Heart right ventricle (tissue), 16 donors: ENCODE measurements at places on chromosomes 1 and 21.

DNA sequence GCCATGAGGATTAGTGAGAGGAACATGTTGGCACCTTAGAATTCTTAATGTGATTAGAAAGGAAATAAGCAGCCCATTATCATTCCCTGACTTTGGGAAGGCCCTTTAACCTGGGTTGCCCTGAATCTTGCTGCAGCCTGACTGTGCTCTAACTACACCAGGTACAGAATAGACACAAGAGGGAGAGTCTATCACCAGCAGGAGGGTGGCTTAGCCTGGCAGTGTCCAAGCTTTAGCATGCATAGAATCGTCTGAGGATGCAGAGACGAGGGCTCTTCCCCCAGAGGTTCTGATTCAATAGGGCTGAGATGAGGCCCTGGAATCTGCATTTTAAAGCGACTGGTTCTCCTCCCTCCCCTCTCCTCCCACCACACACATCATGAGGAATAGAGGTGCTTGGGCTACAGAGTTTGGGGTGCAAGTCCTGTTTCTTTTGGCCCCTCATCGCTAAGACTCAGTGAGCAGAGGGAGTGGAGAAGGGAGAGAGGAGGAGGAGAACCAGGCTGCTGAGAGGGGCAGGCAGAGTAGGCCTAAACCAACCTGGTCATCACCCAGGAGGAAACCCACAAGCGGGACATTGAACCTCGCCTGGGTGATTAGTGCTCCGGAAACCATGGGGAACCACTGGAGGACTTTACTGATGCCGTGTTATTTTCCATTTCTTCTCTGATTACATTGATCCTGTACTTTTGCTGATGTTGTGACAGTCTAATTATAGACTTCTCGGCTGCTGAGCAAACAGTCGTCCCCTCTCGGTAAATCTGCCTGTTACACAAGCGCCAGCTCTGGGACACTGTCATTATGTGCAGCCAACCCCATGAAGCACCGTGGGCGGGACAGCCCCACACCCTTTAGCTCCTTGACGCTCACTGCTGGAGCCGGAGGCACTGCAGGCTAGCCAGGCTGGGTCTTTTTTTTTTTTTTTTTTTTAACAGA is 6.3 kb upstream of the TENT5C start:
- no peak for DNase-seq

GRCh38 chr1:56185493-56185892 is 393.9 kb downstream of the PLPP3 start:
- no peak for DNase-seq

DNA sequence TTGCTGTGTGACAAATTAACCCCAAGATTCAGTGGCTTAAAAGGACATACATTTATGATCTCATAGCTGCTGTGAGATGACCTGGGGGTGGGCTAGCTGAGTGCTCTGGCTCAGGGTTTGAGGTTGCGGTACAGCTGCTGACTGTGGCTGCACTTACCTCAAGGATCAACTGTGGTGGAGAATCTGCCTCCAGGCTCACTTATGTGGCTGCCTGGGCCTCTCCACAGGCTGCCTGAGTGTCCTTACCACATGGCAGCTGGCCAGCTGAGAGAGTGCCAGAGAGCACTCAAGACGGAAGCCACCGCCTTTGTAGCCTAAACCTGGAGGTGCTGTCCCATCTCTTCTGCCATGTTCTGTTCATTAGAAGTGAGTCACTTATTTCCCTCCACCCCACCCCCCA is 5.7 kb downstream of the LRRC71 start:
- DNase-seq: peak; percentile 64

DNA sequence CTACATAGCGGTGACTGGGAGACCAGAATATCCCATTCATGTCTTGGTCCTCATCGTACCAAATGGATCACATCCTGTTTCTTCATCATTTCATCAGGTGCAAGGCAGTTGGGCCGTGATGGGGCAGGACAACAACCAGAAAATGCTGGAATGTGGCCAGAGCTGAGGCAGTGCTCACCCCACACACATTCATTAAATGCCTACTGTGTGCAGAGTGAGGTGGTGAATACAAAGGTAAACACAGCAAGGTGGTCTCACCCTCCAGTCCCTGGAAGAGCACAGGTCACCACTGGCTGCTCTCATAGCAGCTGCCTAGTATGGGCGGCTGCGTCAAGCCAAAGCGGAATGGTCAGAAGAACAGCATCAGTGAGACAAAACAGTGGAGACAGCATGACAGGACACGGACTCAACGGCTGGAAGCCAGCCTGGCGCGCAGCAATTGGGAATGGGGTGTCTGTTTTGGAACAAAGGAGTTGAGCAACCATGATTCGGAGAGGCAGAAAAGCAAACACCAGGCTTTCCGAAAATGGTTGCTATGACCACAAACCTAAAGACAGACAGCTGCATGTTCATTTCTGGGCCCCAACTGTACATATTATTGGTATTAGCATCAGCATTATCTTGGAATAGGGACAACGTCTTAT is 5.6 kb upstream of the ADAMTSL4 start:
- no peak for DNase-seq

GRCh38 chr1:70228670-70229069 is 7.5 kb downstream of the SRSF11 start:
- DNase-seq: no peak

GRCh38 chr1:159056069-159056698 is 20.4 kb downstream of the AIM2 start:
- no peak for DNase-seq

DNA sequence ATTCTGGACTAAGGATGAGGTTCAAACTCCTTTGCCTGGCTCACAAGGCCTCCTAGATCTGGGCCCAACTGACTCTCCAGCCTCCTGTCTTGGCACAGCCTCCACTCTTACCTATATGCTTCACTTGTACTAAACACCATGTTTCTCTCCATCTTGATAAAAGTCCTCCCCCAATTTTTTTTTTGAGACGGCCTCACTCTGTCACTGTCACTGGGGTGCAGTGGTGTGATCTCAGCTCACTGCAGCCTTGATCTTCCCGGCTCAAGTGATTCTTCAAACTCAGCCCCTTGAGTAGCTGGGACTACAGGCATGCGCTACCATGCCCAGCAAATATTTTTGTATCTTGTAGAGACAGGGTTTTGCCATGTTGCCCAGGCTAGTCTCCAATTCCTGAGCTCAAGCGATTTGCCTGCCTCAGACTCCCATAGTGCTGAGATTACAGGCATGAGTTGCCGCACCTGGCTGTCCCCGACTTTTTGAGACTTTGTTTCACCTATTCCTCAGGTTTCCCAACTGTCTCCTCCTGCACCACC is 39.7 kb downstream of the CD34 start:
- no peak for DNase-seq

DNA sequence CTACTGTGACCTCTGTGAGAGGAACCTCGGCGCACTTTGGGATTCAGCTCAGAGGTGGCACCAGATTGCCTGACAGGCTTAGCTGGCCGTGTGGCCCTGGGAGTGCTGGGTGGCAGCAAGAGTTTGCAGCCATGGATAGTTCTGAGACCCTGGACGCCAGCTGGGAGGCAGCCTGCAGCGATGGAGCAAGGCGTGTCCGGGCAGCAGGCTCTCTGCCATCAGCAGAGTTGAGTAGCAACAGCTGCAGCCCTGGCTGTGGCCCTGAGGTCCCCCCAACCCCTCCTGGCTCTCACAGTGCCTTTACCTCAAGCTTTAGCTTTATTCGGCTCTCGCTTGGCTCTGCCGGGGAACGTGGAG is 67.5 kb downstream of the DISC1 start:
- DNase-seq: peak; percentile 13

DNA sequence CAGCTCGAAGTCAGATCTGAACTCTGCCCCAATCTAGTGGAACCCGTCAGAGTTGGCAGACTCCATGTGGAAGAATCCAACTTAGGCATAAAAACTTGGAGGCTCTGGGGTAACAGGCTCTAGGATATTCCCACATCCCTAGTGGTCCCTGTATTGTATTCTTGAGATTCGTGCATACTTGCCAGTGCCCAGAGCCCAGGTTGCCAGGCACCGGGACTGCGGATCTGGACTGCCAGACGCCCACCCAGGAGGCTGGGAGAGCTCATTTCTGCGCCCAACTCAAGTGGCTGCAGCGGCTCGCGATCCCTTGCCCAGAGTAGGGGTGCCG is 1.1 kb downstream of the GRIK1 start:
- no peak for DNase-seq

- DNase-seq: no peak
Observed at GRCh38 chr21:45570071-45570470, 27.8 kb upstream of the SLC19A1 start.

DNA sequence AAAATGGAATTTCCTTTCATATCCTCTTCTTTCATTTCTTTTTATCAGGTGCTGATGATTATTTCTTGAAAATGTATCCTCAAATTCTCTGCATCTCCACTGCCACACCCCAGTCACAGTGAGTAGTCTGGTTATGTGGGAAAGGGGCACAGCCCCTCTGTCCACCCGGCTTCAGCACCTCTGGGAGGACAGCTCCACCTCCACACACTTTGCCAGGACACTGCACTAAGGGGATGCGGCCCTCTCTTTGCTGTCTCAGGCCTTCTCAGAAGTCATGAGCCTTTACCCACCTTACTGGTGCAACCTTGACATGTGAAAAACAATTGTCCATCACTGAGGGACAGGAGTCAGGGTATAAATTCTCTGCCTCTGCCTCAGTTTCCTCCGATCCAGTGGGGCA is 433.1 kb downstream of the PCP4 start:
- no peak for DNase-seq

GRCh38 chr1:117128323-117129079 is 7.0 kb upstream of the TRIM45 start:
- no peak for DNase-seq

- no peak for DNase-seq
Observed at GRCh38 chr1:204073837-204074273, 940 bp downstream of the SOX13 start.

DNA sequence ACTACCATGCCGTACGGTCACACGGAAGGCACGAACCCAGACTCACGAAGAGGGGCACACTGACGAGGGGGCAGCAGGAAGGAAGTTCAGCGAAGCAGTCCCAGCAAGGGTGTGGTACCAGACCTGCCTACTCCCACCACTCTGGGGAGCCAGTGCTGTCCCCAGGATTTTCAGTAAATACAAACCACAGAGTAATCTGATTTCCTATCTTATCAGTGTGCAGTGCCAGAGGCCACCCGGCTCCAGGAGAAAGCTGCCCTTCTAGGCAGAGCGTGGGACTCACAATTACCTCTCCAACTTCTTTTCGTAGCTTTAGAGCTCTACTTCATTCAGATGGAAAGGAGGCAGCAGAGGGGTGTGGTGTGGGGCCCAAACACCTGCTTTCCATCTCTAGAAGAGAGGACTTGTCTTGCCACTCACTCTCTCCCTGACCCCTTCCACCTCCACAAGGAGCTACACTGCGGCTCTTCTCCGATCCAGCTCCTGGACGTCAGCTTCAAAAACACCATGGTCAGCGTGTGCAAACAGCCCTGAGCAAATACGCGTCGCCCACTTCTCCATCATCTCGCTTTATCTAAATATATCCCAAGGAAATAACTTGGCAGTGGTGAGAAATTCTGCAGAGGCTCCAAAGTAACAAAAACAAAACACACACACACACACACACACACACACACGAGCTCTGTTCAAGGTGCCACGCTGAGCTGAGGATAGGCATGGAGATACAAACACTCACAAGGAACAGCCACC is 98.5 kb downstream of the MRPL37 start:
- DNase-seq: no peak

DNA sequence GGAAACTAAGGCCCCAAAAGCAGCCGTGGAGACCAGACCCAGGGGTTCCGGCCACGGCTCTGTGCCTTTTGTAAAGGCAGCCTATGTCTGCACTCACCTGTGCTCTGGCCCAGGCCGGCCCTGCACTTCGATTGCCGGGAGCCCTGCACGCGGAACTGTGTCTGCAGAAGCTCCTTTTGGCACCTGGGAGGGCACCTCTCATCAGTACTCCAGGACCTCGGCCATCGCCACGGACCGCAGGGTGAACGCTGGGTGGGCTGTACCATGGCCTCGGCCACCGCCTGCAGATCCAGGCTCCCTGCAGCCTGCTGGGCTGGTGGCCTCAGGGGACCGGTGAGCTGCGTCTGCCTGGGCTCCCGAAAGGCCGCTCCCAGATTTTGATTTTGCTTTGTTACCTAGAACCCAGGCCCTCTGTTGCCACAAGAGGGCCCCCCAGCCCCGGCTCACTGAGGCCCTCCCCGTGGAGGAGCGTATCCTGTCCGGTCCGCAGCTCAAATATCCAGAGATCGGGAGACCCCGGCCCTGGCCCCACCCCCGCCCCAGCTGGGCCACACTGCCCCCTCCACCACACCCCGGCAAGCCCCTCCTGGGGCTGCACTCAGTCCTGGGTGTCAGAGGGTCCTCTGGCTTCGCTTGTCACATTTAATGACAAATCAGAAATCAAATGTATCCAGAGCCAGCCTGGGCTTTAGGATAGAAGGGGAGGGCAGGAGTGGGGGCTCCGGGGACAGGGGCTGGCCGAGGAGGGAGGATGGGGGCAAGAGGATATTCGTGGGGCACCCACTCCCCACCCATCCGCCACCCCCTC is 60.2 kb upstream of the PDE9A start:
- DNase-seq: peak; percentile 69

- DNase-seq: no peak
Observed at GRCh38 chr1:184558691-184559090, 171.9 kb downstream of the C1orf21 start.

- DNase-seq: peak; percentile 55
Observed at GRCh38 chr1:193185901-193186731, at the start of gene B3GALT2. Gene B3GALT2 (minus strand): TSS chr1:193186613. CDS start chr1:193181562, 5,051 bp downstream.

- DNase-seq: no peak
Observed at GRCh38 chr1:116380499-116381242, 7.6 kb downstream of the ATP1A1 start.

DNA sequence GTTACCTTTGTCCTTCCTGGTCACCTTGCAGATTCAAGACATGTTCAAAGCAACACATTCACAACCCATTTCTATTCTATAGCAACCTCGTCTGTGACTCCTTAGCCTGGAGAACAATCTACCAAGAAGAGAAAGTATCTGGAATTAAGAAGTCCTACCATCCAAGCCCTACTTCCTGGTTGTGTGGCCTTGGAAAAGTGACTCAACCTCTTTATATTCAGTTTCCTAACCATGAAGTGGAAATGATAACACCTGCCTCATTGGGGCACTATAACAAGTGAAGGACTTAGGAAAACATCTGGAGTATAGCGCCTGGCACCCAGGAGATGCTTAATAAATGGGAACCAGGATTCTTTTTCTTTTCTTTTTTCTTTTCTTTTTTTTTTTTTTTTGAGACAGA is 36.5 kb upstream of the SRRM1 start:
- no peak for DNase-seq

DNA sequence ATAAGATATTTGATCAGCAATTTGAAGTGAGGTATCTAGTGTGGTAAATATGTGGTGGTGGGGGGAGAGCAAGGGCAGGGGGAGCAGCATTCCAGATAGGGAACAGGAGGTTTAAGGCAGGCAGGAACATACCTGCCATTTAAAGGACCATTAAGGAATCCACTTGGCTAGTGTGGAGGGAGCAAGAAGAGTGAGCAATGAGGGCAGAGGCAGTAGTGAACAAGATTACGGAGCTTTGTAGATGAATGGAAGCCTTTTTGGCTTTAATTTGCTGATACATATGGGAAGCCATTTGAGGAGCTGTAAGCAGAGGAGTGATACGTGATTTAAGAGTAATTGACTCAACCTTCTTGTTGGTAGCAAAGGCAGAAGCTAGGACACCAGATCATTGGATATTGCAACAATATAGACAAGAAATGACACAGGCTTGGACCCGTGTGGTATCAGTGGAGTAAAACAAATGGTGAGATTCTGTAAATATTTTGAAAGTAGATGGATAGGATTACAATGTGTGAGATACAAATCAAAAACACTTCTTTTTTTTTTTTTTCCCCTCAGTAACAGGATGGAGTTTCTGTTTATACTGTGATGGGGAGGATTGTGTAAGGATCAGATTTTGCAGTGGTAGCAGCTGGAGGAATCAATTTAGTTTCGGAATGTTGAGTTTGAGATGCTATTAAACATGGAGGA is 73.8 kb upstream of the B3GALT2 start:
- DNase-seq: no peak

- DNase-seq: no peak
Observed at GRCh38 chr1:205528446-205528886, 24.0 kb downstream of the CDK18 start.
